ENCODE measurements at places on chromosomes 13 and 19. TPM values are rescaled to one million over a fixed set of nuclear protein-coding genes. Genes with fewer than 3 reads are reported as not detected.

The ATP8A2 gene
- 0.29 TPM for total RNA-seq

The ZNF792 gene
- 4.6 TPM for total RNA-seq

DNA sequence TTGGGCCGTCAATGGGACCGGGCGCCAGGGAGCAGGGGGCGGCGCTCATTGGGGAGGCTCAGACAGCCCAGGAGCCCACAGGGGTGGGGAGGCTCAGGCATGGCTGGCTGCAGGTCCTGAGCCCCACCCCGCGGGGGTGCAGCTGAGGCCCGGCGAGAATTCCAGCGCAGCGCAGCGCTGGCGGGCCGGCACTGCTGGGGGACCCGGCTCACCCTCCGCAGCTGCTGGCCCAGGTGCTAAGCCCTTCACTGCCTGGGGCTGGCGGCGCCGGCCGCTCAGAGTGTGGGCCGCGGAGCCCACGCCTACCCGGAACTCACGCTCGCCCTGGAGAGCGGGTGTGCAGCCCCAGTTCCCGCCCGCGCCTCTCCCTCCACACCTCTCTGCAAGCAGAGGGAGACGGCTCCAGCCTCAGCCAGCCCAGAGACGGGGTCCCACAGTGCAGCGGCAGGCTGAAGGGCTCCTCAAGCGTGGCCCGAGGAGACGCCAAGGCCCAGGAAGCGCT lies 1227.4 kb downstream of the PCDH17 start:
- no peaks in the 10 kb centered on the region for H3K27me3 ChIP-seq
- no peaks in the 10 kb centered on the region for H3K4me1 ChIP-seq
- H3K4me3 ChIP-seq = no peak overlapping the region
- DNase-seq = no peak

DNA sequence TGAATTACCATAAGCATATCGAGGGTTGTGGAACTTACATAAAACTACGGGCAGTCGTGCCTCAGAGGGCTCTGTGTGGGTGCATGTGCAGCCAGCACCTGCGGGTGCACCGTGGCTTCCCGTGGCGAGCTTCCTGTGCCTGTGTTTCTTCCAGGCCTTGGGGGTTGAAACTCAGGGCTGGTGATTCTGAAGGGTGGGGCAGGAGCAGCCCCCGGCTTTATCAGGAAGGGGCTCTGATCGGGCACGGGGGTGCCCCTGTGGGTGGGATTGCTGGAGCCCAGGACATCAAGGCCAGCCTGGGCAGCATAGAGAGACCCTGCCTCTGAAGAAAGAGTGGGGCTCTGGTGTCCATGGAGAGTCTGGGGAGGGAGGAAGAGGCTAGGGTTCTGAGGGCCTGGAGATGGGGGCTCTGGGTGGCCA lies 11.1 kb downstream of the ATP4B start:
- no peaks in the 10 kb centered on the region for H3K27me3 ChIP-seq
- no peak for DNase-seq
- peaks cover 23% of the 10 kb centered on the region for H3K4me1 ChIP-seq
- no peaks in the 10 kb centered on the region for H3K36me3 ChIP-seq

- no peak overlapping the region for H3K4me3 ChIP-seq
- H3K36me3 ChIP-seq = no peaks in the 10 kb centered on the region
- no peaks in the 10 kb centered on the region for H3K27me3 ChIP-seq
- no peak for DNase-seq
- H3K4me1 ChIP-seq = no peaks in the 10 kb centered on the region
- H3K27ac ChIP-seq = no peak overlapping the region
Measured at GRCh38 chr13:93345770-93346169, 119.2 kb downstream of the GPC6 start.

GRCh38 chr13:76223999-76224398 lies 587.9 kb downstream of the LMO7 start:
- no peaks in the 10 kb centered on the region for H3K36me3 ChIP-seq
- no peak for DNase-seq
- H3K4me3 ChIP-seq = no peak overlapping the region

- no peaks in the 10 kb centered on the region for H3K36me3 ChIP-seq
- H3K27me3 ChIP-seq = no peaks in the 10 kb centered on the region
Measured at GRCh38 chr13:33485247-33485646, 199.7 kb upstream of the STARD13 start.

DNA sequence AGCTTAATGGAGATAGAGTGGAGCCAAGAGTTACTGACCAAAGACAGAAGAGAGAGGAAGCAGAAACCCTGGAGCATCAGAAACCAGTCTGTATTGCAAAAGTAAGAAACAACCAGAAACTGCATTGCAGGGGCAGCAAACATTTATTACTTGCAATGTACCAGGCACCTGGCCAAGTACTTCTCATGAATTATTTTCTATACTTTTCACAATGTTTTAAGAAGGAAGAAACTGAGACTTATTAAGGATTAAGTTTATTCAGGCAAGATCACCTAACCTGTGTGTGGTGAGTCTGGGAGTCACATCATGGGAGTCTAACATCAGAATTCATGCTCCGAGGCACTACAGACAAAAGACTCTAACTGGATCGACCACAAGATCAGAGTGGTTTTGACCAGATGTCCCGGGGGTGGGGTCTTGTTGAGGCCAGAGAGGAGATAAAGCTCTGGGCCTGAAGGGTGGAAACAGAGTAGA lies 47.4 kb downstream of the TNFRSF19 start:
- H3K36me3 ChIP-seq = no peaks in the 10 kb centered on the region
- no peak overlapping the region for H3K4me3 ChIP-seq
- no peaks in the 10 kb centered on the region for H3K27me3 ChIP-seq
- no peak for DNase-seq
- H3K27ac ChIP-seq = no peak overlapping the region

The NLRP9 gene
- total RNA-seq = not detected

The B3GNT3 gene
- 0.33 TPM for total RNA-seq
